ENCODE measurements at places on chromosomes 4 and X. TPM values are rescaled to one million over a fixed set of nuclear protein-coding genes. Genes with fewer than 3 reads are reported as not detected.

PRDM5 gene
- not detected for total RNA-seq

DIPK2B gene
- not detected for total RNA-seq

CACNA1F gene
- total RNA-seq = 0.05 TPM

- no peak overlapping the region for H3K4me3 ChIP-seq
- no peak for DNase-seq
- no peaks in the 10 kb centered on the region for H3K27me3 ChIP-seq
Observed at GRCh38 chr4:1509366-1509765, 103.1 kb upstream of the NKX1-1 start.

- no peaks in the 10 kb centered on the region for H3K27me3 ChIP-seq
- H3K27ac ChIP-seq = no peak overlapping the region
- no peak overlapping the region for H3K4me3 ChIP-seq
- H3K4me1 ChIP-seq = peaks cover 11% of the 10 kb centered on the region
- no peak for DNase-seq
Observed at GRCh38 chr4:142648378-142648777, 197.7 kb downstream of the INPP4B start.

HEPH gene
- total RNA-seq = not detected
